Natural killer cell treated with Interleukin-12 subunit alpha and Interleukin-12 subunit beta and Interleukin-15 and Interleukin-18, amount 100 ng/mL, for 72 hours (primary cell): ENCODE measurements at places on chromosomes 6 and 20. TPM values are rescaled to one million over a fixed set of nuclear protein-coding genes. Genes with fewer than 3 reads are reported as not detected.

SLC12A5 gene
- total RNA-seq = not detected

HELZ2 gene
- 19.6 TPM for total RNA-seq

DNA sequence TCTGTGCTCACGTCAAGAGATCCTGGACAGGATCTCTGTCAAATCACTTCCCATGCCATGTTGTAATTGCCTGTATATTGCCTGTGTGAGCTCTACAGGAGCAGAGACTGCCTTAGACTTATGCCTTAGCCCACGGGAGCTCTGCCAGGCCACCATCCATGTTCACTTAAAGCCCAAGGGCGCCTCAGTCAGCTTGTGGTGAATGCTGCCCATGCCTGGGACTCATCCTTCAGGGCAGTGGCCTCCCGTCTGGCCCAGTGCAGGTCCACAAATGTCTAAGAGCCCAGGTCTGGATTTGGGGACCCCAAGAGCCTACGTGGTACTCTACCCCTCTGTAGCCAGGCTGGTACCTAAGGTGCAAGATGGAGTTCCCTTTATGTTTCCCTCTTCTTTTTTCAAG, 22.4 kb upstream of the BPIFA2 start:
- no peak overlapping the region for H3K4me3 ChIP-seq
- DNase-seq = no peak
- no peak overlapping the region for H3K27ac ChIP-seq

DNA sequence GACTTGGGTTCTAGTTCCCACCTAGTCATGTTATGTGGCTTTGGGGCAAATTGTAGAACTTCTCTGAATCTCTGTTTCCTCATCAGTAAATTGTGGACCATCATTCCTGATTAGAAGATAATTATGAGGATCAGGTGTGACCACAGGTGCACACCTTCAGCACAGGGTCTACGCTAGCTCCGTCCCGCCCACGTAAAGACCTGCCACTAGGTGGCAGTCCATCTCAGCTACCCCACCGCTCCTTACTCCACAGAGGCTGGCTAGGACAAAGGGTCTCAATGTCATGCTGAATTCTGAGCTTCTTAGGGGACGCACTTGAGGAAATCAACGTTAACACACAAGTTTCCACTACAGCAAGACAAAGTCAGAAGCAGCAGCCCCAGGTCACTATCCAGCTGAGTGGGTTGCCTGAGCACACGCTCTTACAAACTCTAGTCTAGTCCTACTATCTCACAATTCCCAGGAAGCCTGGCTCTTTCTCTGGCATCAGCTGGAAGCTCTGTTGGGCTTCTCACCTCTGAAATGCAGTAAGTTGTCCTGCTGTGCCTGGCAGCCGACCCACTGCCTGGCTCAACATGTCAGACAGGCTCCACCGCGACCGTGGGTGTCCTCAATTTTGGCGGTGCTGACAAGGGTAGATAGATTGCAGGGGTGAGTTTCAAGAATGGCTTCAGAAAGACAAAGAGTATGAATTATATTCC, 2.0 kb upstream of the PLCG1 start:
- DNase-seq = no peak
- H3K4me3 ChIP-seq = peak overlapping the region; percentile 92
- H3K27ac ChIP-seq = peak overlapping the region; percentile 77
- H3K4me1 ChIP-seq = peaks cover 41% of the 10 kb centered on the region

- H3K4me1 ChIP-seq = peaks cover 3% of the 10 kb centered on the region
- no peaks in the 10 kb centered on the region for H3K36me3 ChIP-seq
Observed at GRCh38 chr20:17878912-17879602, 89.5 kb downstream of the SNX5 start.
